ENCODE measurements at places on chromosomes 3 and 15. TPM values are rescaled to one million over a fixed set of nuclear protein-coding genes. Genes with fewer than 3 reads are reported as not detected.
A peak's percentile ranks its signal among the peaks of the same experiment; 100 is the strongest.

DNA sequence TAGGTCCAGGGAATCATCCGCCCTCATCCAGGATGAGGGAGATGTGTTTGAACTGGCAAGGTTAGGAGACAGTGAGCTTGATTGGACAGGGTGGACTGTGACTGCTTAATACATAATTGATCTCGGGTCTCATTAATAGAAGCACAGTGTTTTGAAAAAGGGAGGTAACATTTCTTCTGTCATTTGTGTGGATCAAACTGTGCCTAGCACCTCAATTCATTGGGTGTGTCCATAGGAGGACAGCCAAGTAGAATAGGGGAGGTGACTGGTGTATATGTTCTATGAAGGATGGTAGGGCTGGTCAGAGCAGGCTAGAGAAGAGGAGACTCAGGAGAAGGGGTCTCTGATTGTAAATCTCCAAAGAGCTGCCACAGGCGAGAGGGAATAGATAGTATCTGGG is 2.8 kb upstream of the INSYN1 start:
- H3K27ac ChIP-seq: no peak overlapping the region
- no peaks in the 10 kb centered on the region for H3K36me3 ChIP-seq
- no peaks in the 10 kb centered on the region for H3K27me3 ChIP-seq
- H3K4me3 ChIP-seq: no peak overlapping the region

GRCh38 chr3:146948186-146948585 is 343.0 kb upstream of the PLSCR5 start:
- H3K27ac ChIP-seq: no peak overlapping the region
- DNase-seq: no peak
- H3K27me3 ChIP-seq: no peaks in the 10 kb centered on the region
- H3K4me3 ChIP-seq: no peak overlapping the region

- no peak overlapping the region for H3K27ac ChIP-seq
- no peaks in the 10 kb centered on the region for H3K36me3 ChIP-seq
- H3K4me3 ChIP-seq: no peak overlapping the region
- no peaks in the 10 kb centered on the region for H3K4me1 ChIP-seq
These were observed 229.7 kb downstream of the SHOX2 start for GRCh38 chr3:157876556-157876955.

DNA sequence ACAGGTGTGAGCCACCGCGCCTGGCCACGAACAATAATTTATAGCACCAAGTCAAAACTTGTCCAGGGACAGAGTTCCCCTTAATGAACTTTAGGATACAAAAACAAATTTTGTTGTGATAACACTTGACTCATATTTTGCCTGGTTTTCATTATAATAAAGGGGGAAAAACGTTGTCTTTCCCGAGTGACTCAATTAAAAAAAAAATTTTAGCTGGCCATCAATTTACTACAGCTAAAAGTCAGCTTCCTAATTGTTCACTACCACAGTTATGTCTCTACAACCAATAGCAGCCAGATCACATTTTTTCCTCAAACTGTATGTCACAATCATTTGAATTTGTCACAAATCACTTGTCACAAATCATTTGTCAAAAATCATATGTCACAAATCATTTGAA is 116.0 kb downstream of the P3H2 start:
- no peaks in the 10 kb centered on the region for H3K27me3 ChIP-seq
- H3K36me3 ChIP-seq: no peaks in the 10 kb centered on the region
- DNase-seq: no peak
- no peak overlapping the region for H3K4me3 ChIP-seq

DNA sequence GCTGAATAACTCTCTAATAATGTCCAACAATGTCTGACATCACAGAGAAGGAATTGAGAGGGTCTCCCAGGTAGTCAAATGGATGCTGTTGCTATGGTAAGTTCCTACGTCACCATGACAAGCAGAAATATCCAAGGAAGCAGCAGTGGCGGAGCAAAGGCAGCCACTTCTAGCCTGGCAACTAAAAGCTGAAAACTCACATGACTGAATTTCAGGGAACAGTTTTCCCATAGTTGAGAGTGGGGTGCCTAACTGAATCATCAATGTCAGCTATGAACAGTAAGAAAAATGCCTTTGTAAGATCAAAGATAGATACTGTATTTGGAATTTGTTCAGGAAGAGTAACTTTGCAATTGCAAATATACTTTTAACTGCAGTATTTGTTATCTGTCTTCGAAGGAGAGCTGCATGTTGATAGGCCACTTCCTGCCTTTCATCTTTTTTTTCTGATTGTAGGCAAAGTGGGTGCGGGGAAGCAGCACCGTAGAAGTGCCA is 161.7 kb downstream of the BBX start:
- H3K27me3 ChIP-seq: no peaks in the 10 kb centered on the region
- no peaks in the 10 kb centered on the region for H3K36me3 ChIP-seq
- H3K4me1 ChIP-seq: peaks cover 9% of the 10 kb centered on the region
- H3K4me3 ChIP-seq: no peak overlapping the region

GRCh38 chr3:138408751-138409570 is 25.5 kb upstream of the ESYT3 start:
- H3K4me3 ChIP-seq: no peak overlapping the region
- no peak for DNase-seq
- H3K36me3 ChIP-seq: no peaks in the 10 kb centered on the region
- H3K27ac ChIP-seq: no peak overlapping the region

- no peaks in the 10 kb centered on the region for H3K4me1 ChIP-seq
- no peak overlapping the region for H3K4me3 ChIP-seq
- no peak overlapping the region for H3K27ac ChIP-seq
- DNase-seq: no peak
- H3K27me3 ChIP-seq: no peaks in the 10 kb centered on the region
These were observed 66.6 kb downstream of the PIK3CB start for GRCh38 chr3:138768125-138768524.

- no peak overlapping the region for H3K4me3 ChIP-seq
- DNase-seq: no peak
- H3K36me3 ChIP-seq: no peaks in the 10 kb centered on the region
- H3K4me1 ChIP-seq: peaks cover 6% of the 10 kb centered on the region
These were observed 62.9 kb downstream of the HMCES start for GRCh38 chr3:129341331-129342141.

- no peak overlapping the region for H3K27ac ChIP-seq
- no peaks in the 10 kb centered on the region for H3K36me3 ChIP-seq
- no peak for DNase-seq
- H3K27me3 ChIP-seq: no peaks in the 10 kb centered on the region
- H3K4me3 ChIP-seq: no peak overlapping the region
These were observed 9.8 kb upstream of the WWTR1 start for GRCh38 chr3:149667576-149667975.

- H3K27me3 ChIP-seq: no peaks in the 10 kb centered on the region
- H3K4me3 ChIP-seq: no peak overlapping the region
These were observed 136.0 kb upstream of the CBLB start for GRCh38 chr3:106004826-106005225.

DNA sequence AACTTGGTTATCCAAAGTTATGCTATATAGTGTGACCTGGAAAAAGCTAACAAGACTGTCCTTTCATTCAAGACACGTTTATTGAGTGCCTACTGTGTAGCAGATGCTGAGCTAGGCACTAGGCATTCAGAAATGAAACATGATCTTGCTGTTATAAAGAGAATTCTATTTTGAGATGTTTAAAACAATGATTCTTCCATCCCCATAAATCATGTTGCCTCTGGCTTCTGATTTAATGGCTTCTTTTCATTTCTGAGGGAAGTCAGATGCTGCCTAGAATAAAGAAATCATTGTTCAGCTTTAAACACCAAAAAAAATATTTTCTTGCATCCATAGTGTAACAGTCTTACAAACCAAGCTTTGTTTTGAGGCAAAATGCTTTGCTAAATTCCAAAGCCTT is 620.9 kb upstream of the UBE2E2 start:
- no peaks in the 10 kb centered on the region for H3K4me1 ChIP-seq
- H3K27me3 ChIP-seq: no peaks in the 10 kb centered on the region
- no peak for DNase-seq
- no peak overlapping the region for H3K27ac ChIP-seq
- no peaks in the 10 kb centered on the region for H3K36me3 ChIP-seq
- no peak overlapping the region for H3K4me3 ChIP-seq

GRCh38 chr3:17258823-17259436 is 374.2 kb downstream of the PLCL2 start:
- H3K4me3 ChIP-seq: no peak overlapping the region
- H3K27me3 ChIP-seq: no peaks in the 10 kb centered on the region
- H3K4me1 ChIP-seq: no peaks in the 10 kb centered on the region

DNA sequence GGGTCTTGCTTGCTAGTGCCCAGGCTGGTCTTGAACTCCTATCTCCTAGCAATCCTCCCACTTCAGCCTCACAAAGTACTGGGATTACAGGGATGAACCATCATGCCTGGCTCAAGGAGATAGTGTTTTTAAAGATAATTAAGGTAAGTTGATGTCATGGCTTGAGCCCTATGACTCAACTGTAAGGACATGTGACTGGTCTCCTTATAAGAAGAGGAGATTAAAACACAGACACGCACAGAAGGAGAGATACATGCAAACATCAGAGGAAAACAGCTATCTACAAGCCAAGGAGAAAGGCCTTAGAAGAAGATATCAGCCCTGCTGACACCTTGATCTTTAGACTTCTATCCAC is 220.4 kb upstream of the GADL1 start:
- H3K27ac ChIP-seq: no peak overlapping the region
- no peak for DNase-seq
- no peaks in the 10 kb centered on the region for H3K27me3 ChIP-seq
- no peak overlapping the region for H3K4me3 ChIP-seq

DNA sequence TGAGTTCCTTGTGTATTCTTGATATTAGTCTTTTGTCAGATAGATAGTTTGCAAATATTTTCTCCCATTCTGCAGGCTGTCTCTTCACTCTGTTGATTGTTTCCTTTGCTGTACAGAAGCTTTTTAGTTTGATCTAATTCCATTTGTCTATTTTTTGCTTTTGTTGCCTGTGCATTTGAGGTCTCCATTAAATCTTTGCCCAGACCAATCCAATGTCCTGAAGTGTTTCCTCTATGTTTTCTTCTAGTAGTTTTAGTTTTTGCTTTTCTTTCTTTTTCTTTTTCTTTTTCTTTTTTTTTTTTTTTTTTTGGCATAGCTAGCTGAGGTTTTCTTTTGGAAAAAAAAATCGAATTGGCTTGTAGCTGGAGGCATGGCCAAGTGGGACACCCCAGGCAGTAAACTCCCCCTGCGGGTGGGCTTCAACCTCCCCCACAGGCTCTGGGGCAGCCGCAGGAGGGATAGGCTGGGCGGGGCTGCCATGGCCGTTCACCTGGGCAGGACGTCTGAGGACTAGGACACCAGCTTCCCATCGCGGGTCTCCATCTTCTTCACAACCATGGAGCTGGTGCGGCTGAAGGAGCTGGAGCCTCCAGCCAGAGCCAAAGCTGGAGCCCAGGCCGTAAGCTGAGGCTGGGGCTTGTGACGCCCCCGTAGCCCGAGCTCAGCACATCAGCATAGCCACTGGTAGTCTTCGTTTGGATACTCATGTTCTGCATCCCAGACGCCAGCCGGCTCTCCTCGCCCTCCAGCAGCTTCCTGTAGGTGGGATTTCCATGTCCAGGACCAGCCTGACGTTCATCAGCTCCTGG is 16.2 kb upstream of the PSTPIP1 start:
- H3K4me1 ChIP-seq: peaks cover 4% of the 10 kb centered on the region
- no peaks in the 10 kb centered on the region for H3K36me3 ChIP-seq
- no peak overlapping the region for H3K27ac ChIP-seq
- H3K4me3 ChIP-seq: no peak overlapping the region
- no peak for DNase-seq

DNA sequence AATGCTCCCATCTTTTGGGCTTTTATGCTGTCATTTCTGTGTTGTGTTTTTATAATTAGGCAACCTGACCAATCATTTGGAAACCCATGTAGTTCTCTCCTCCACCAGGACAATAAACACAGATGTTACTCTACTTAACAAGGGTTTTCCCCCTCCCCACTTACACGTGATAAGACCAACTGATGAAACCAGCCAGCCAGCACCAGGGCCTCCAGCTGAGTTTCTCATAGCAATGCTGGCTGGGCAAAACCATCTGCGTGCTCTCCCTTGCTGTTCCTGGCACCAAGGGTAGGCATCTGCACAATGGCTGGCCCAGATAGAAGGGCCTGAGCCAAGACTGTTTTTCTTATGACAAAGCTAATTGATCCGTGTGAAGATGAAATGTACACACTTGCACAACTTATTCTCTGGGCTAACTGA is 310.4 kb downstream of the PLCL2 start:
- H3K4me3 ChIP-seq: no peak overlapping the region
- no peak overlapping the region for H3K27ac ChIP-seq
- no peaks in the 10 kb centered on the region for H3K36me3 ChIP-seq
- peaks cover 23% of the 10 kb centered on the region for H3K4me1 ChIP-seq
- DNase-seq: no peak
- H3K27me3 ChIP-seq: no peaks in the 10 kb centered on the region

GRCh38 chr3:30924763-30925162 is 30.3 kb upstream of the GADL1 start:
- no peaks in the 10 kb centered on the region for H3K4me1 ChIP-seq
- H3K4me3 ChIP-seq: no peak overlapping the region
- no peak overlapping the region for H3K27ac ChIP-seq
- no peaks in the 10 kb centered on the region for H3K27me3 ChIP-seq
- DNase-seq: no peak
- H3K36me3 ChIP-seq: no peaks in the 10 kb centered on the region

GRCh38 chr15:74616366-74616939 is 817 bp downstream of the CLK3 start:
- H3K36me3 ChIP-seq: peaks cover 30% of the 10 kb centered on the region
- peak overlapping the region; percentile 90 for H3K4me3 ChIP-seq
- H3K4me1 ChIP-seq: peaks cover 57% of the 10 kb centered on the region
- H3K27ac ChIP-seq: peak overlapping the region; percentile 99

- H3K27me3 ChIP-seq: no peaks in the 10 kb centered on the region
- peaks cover 14% of the 10 kb centered on the region for H3K4me1 ChIP-seq
- no peak for DNase-seq
- H3K36me3 ChIP-seq: no peaks in the 10 kb centered on the region
- no peak overlapping the region for H3K27ac ChIP-seq
- no peak overlapping the region for H3K4me3 ChIP-seq
These were observed 127.1 kb upstream of the SMAD3 start for GRCh38 chr15:66938114-66938830.

Gene CPLX3
- not detected for total RNA-seq

Gene LCTL
- total RNA-seq: not detected

Gene TMEM45A
- 4.2 TPM for total RNA-seq

Gene NLGN1
- 2.2 TPM for total RNA-seq

Gene ZNF592
- total RNA-seq: 22.5 TPM

Gene TM4SF4
- 2.0 TPM for total RNA-seq

Data from upper lobe of left lung (tissue), 6 donors.